Memory B cell (primary cell): ENCODE measurements at places on chromosomes 1 and 21.

DNA sequence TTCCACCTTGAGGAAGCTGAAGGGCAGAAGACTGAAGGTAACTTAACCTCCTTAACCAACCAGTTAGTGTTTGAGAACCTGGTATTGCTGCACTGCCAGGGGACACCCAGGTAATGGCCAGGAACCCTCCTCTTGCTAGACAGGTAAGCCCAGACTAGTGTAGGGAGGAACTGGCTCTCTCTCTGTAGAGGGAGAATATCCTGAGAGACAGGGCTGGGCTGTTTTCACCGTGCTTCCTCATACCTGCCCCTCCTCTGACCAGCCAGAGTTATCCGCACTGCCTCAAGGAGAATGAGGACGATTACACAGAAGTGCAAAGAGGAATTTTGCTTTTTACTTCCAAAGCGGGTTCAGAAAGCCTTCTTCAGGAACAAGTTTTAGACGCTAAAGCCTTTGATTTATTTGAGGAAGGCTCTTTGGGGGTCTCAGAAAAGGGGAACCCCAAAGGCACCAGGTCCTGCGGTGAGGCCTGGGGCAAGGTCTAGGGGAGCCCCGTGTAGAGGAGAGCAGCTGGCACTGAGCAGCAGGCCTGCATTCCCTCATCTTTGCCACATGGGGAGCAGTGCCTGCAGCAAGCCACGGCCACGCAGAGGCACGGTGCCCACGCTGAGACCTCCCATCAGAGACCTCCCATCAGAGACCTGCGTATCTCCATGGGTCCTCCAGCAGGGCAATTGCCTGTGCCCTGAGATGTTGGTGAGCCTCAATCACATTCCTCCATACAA, 13.5 kb downstream of the GNG4 start:
- DNase-seq = no peak

DNA sequence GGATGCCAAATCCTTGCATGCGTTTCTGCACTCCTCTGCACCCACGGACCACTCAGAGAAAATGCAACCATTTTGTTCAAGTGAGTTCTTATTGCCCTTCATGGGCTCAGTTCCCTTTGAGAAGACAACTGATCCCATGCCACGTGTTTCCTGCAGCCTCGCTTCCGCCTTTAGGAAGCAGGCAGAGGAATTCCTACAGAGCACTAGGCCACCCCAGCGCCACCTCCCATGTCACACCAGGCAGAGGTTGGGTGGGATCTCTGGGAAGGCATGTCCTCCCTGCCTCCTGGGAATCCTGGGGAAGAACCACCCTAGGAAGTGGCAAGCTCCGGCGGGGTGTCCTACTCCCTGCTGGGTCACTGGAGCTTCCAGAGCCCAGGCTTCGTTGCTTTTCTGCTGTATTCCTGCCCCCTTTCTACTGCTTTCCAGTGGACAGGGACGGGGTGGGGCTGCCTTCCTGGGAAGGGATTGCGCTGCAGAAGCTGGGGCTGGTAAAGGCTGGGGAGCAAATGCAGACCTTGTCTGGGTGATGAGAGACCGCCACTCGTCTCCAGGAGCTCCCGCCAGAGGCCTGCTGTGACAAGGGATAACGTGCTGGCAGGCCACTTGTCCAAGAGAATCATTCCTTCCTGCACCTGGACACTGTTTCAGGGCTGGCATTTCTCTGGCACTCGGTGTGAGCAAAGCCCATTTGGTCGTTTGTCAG, 478.2 kb upstream of the VAMP3 start:
- DNase-seq = no peak

- no peak for DNase-seq
Measured at GRCh38 chr1:23166854-23167253, 1.8 kb downstream of the LUZP1 start.

DNA sequence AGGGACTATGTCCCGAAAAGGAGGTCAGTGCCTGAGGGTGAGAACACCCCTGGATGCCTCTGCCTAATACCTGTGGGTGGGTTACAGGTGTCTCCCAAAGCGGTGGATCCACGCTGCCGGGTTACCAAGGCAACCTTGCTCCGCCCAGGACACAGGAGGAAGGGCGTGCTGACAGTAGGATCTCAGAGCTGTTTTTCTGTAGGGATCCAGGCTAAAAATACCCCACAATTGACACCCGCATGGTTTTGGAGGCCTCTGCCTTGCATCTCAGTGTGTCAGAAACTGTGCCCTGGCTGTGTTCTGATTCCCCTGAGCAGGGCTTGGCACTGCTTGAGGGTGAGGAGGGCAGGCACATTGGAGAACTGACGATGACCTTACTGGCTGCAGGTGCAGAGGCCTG, 118.0 kb downstream of the IER5 start:
- DNase-seq = no peak

- DNase-seq = no peak
Measured at GRCh38 chr21:28230559-28230958, 762.1 kb downstream of the LTN1 start.

DNA sequence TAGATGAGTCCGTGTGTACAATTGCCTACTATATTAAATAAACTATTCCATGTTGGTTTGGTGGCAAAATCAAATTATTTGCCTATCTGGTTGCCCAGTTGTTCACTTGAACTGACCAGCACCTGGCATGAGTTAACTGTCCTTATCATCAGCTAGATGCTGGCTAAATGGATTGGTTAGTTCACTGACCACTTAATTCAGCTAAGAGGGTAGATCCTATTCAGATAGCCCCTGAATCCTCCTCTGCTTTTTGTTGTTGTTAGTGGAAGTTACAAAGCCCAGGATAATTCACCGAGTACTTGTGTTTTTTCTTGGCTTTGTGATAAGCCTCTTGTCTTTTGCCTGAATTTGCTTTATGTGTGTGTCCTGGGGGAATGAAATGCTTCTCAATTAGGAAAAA, 22.8 kb upstream of the CD53 start:
- DNase-seq = no peak

DNA sequence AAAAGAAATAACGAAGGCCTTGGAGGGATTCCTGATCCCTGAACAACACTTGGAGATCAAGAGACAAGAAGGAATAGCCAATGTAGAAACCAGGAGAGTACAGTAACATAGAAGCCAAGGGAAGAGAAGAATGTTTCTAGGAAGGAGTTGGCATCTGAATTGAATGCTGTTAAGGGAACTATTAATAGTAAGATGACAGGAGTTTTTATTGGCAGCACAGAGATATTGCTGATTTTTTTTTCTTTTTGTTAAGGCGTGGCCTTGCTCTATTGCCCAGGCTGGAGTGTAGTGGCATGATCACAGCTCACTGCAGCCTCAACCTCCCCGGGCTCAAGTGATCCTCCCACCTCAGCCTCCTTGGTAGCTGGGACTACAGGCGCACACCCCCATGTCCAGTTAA, 9.6 kb upstream of the SFT2D2 start:
- DNase-seq = no peak

- DNase-seq = no peak
Measured at GRCh38 chr1:208239473-208240381, 4.5 kb downstream of the PLXNA2 start.

DNA sequence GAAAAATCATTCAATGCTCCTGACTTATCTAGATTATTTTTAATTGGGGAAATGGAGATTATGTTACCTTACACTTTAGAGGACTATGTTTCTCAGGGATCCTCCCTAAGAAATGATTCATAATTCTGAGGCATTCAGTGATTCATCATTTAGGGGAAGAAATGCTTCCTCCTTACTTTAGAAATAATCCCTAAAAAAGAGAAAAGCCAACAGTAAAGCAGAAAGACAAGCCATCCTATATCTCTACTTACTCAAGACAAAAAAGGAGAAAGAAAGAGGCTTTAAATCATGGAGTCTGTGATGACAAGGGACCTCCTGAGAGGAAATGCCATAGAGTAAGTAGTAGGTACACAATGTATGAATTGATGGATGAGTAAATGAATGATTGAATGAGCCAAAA, 137.0 kb downstream of the BRINP2 start:
- no peak for DNase-seq

- DNase-seq = no peak
Measured at GRCh38 chr1:41730806-41731205, 187.9 kb downstream of the HIVEP3 start.

- DNase-seq = no peak
Measured at GRCh38 chr1:209430821-209431259, 152.7 kb upstream of the CAMK1G start.

- DNase-seq = no peak
Measured at GRCh38 chr1:56073614-56074006, 505.8 kb downstream of the PLPP3 start.

GRCh38 chr1:15945011-15945831, 30.7 kb downstream of the ZBTB17 start:
- no peak for DNase-seq

DNA sequence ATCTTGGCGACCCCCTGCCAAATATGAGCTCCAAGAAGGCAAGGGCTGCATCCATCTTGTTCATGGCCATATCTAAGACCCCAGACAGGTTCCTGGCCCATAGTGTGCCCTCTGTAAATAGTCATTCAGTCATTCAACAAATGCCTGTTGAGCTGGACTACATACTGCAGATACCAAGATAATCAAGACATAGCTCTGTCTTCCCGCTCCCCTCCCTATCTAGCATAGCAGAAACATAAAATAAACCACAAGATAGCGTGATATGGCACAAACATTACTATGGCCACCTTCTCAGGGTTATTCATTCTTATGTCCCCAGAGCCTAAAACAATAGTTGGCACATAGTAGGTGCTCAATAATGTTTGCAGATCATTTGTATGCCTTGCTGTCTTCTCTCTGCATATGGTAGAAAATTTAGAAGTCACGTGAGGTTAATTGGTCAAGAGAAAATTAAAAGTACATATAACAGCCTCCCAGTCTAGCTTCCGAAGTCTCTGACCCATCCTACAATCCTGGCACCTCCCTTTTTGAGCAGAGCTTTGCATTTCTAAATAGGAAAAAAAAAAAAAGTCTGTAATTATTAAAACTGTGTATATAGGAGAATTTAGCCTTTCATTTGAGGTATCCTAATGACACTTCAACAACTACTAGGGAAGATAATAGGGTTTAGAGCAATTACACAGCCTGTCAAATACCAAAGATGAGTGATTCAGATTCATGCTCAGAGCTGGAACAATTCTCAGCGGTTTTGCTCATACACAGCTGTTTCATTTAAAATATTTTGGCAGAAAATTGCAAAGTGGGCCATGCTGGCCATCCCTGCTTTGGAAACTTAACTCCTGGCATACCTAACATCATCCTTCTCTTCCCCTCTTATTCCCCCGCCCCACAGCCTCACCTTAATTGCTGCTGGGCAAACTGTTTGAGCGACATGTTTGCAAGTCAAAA, 219.0 kb downstream of the KAZN start:
- DNase-seq = no peak

- DNase-seq = no peak
Measured at GRCh38 chr1:206797534-206798383, 25.5 kb upstream of the IL10 start.

DNA sequence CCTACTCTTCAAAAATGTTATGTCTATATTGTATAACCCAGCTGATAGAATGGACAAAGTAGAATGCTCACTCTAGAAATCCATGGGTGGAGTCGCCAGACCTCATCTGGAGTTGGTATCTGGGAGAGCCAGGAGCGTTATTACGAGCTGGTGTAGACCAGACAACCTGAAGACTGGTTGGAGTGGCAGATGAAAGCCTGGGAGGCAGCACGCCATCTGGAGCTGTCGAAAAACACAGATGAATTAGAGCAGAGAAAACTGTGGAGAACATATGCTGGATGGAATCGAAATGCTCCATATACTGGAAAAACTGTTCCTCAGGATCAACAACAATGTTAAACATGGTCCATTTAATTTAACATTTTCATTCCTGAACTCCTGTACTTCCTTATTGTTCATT, 333.6 kb downstream of the KCTD3 start:
- DNase-seq = no peak

DNA sequence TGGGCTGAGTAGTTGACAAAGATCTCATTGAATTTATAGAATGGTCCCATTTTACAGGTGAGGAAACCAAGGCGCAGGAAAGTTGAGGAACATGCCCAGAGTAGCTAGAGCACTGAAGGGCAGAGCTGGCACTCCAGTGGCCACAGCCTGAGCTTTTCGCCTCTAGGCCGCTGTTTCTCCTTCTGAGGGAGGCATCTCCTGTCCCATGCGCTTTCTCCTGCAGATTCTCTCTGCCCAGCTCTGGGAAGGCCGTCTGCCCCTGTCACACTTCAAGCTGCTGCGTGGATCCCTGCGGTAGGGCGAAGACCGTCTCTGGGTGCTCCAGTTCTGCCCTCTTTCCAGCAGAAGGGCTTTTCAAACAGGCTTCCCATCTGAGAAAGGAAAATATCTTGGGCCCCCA, 159.9 kb downstream of the ACTL8 start:
- DNase-seq = no peak

- DNase-seq = no peak
Measured at GRCh38 chr1:53608676-53609075, 130.3 kb downstream of the GLIS1 start.

GRCh38 chr1:28258628-28259251, 578 bp upstream of the SESN2 start:
- DNase-seq = no peak

DNA sequence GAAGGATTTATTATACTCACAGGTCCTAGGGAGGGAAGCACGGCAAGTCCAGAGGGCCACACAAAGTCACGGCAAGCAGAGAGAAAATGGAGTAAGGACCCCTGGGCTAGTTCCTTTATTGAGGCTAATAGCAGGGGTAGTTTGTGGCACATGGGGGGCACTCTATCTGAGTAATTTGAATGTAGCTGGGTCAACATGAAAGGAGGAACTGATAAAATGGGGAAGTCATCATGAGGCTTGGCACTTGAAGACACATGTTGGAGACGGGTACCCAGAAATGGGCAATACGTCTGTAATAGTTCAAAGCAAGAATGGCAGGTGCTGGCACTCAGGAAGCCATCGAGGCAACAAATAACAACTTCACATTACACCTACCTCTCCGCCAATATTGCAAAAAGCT, 1136.4 kb downstream of the MRPL39 start:
- no peak for DNase-seq

- no peak for DNase-seq
Measured at GRCh38 chr1:32100359-32100758, 7.5 kb upstream of the KPNA6 start.

- DNase-seq = peak; percentile 32
Measured at GRCh38 chr1:161763522-161764098, 2.5 kb upstream of the ATF6 start.

- no peak for DNase-seq
Measured at GRCh38 chr1:10161541-10162290, 48.7 kb upstream of the KIF1B start.

- no peak for DNase-seq
Measured at GRCh38 chr21:45347048-45347711, 57.8 kb upstream of the COL18A1 start.

GRCh38 chr1:46948629-46949416, 7.5 kb upstream of the CYP4A11 start:
- DNase-seq = no peak

DNA sequence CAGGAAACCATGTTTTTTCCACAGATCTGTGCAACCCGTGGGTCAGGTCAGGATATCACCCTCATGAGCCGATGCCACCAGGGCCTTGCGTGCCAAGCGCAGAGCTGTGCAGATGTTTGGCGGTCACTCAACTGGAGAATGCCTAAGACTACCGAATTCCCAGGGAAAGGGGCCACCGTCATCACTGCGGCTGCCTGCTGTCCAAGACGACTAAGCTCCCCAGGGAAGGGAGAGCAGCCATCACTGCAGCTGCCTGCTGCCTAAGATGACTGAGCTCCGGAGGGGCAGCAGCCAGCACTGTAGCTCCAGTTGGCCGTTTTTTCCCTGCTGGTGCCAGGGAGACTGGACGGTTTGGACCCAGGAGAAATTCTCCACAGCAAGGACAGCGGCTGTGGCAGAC, 31.1 kb downstream of the AKT3 start:
- DNase-seq = no peak

GRCh38 chr1:22972760-22973159, at the start of gene LACTBL1:
Gene LACTBL1 (minus strand): TSS chr1:22972866. CDS start chr1:22972316, 550 bp downstream.
- DNase-seq = no peak
